ENCODE measurements at places on chromosomes 1 and 21.

GRCh38 chr21:44929799-44930542 lies 9.3 kb upstream of the ITGB2 start:
- no peak for DNase-seq

- no peak for DNase-seq
These were observed 1639.3 kb downstream of the MRPL39 start for GRCh38 chr21:23968008-23968407.

DNA sequence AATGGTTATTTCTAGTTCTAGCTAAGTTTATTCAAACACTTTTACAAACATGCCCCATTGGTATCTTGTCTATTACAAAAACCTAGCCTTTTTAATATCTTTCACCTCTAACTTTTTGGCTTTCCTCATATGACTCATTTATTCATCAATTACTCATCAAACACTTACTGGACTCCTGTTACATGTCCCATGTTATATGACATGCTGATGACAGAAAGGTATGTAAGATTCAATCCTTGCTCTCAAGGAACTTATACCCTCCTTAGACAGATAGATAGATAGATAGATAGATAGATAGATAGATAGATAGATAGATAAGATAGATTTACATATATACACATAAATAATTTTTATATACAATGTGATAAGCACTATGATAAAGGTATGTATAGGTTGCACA lies 33.9 kb upstream of the INSL5 start:
- DNase-seq = no peak

GRCh38 chr1:219542828-219543518 lies 69.9 kb downstream of the ZC3H11B start:
- DNase-seq = no peak

- no peak for DNase-seq
These were observed 11.5 kb upstream of the GJA8 start for GRCh38 chr1:147891088-147891487.

DNA sequence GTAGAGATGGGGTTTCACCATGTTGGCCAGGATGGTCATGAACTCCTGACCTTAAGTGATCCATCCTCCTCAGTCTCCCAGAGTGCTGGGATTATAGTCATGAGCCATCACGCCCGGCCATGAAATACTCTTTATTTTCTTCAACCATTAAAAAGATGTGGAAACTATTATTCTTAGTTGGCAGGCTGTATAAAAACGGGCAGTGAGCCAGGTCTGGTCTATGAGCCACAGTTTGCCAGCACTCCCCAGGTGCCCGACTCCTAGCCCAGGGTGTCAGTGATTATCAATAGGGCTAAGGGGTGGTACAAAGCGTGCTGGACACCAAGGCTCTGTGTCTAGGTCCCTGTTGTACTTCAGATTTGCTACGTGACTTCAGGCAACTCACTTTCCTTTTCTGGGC lies 3.7 kb upstream of the TMEM61 start:
- no peak for DNase-seq

- no peak for DNase-seq
These were observed 68.4 kb downstream of the ATP6V1G3 start for GRCh38 chr1:198472119-198472518.

GRCh38 chr1:200875416-200875815 lies 2.6 kb downstream of the GPR25 start:
- no peak for DNase-seq

All from WERI-Rb-1 (cell line).